ENCODE measurements at places on chromosomes 1 and 21.

DNA sequence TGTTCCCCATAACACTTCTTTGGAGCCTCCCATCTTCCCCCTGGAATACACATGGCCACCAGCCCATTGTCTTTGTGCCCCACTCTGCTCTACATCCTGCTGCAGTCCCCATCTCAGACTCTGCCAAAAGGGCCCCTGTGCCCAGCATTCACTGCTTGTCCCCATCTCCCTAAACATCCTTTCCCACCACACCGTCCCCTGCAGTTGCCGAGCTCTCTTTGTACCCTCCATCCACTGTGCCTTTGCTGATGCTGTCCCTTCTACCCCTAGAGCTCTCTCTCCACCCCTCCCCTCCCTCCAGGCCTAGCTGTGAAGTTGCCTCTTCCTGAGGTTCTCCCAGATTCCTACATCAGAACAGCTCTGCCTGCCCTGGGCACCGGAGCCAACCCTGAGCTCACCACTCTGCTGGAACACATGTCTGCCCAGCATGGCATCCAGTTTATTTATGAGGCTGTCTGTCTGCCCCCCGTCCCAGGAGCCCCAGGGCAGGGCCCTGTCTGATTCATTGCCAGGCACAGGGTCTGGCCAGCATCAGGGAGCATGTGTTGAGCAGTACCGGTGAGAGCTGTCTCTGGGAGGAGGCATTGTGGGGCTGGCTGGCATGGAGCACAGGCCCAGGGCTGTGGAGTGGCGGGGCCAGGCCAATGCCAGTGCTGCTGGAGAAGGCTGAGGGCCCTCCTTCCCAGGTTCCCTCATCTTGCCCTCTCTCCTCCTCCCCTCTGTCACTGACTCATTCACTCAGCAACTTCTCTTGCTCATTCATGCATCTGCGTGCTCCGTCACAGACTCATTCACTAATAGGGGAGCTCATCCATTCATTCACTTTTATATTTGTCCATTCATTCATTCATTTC, 28.8 kb downstream of the EDN2 start:
- DNase-seq, result no peak

DNA sequence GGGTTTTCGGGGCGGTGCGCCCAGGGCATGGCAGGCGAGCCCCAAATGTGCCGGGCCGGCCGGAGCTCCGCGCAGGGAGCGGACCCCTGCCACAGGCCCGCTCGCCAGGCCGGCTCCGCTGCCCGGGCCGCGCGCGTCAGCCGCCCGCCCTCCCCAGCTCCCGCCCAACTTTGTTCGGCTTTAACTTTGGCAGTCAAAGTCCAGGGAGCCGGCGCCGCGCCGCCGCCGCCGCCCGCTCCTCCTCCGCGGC, 488 bp downstream of the SLC35D1 start:
- DNase-seq, result peak; percentile 44

GRCh38 chr1:3883194-3883925, 16.7 kb downstream of the C1orf174 start:
- no peak for DNase-seq

DNA sequence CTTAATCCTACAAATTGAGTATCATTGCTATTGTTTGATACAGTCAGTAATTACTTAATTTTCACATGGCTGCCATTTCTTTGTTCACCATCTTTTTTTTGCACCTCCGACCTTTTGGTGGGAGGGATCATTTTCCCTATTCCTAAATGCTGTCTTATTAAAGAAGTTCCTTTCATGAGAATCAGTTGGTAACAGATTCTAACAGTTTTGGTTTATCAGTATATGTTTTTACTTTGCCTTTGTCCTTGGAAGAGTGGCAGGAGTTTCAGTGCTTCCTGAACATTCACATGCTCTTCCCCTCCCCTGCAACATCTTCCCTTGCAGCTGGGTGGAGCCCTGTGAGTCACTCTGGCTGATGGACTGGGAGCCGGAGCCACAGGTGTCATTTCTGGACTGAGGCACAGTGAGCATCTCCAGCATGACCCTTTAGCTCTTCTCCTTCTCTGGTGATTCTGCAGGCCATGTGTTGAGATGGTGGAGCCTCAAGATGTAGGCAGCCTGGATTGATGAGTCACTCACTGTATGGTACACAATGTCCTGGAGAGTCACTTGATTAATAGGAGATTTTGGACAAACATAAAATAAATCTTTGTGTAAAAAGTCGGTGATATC, 217.7 kb downstream of the URB2 start:
- peak; percentile 77 for DNase-seq

DNA sequence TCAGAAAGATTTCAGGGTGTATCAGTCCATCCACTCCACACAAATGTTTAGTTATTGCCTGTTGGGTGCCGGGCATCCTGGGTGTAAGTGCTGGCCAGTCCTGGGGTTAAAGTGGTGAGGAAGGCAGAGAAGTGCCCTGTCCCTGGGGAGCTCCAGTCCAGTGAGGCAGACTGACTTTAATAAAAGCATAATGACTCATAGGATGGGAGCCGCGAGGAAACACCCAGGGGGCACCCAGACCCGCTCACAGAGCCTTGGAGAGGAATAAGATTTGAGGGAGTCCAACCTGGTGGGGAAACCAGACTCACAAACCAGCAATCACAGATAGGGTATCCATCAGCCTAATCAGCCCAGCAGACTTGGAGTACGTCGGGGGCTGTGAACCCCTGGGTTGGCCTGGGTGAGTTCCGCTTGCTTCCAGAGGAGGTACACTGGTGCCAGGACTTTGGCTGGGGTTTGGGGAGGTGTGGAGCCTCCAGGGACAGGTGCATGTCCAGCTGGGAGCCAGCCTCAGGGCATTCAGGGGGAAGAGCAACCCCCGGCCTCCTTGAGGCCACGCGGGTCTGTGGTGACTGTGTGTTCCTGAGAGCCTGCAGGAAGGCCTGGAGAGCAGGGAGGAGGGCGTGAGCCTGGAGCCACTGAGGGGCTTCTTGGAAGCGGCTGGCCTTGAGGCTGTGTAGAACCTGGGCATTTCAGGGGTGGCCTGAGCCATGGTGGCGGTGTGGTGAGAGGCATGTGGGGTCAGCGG, 3.7 kb downstream of the PEAR1 start:
- no peak for DNase-seq

DNA sequence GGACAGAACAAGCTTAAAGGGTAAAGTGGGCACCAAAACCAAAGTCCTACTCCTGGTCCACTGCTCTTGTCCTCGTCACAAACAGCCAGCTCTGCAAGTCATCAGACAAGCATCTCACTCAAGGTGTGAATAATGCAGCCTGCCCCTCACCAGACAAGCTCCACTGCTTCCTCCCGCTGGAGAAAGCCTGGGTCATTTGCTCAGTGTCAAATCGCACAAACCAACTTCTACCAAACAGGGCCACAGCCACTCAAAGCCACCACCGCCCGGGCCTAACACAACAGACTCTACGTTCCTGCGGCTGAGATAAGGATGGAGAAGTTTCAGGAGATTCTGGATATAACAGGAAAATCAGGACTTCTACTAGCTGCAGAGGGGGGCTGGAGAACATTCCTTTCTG, 3.3 kb downstream of the SSBP3 start:
- DNase-seq, result no peak

DNA sequence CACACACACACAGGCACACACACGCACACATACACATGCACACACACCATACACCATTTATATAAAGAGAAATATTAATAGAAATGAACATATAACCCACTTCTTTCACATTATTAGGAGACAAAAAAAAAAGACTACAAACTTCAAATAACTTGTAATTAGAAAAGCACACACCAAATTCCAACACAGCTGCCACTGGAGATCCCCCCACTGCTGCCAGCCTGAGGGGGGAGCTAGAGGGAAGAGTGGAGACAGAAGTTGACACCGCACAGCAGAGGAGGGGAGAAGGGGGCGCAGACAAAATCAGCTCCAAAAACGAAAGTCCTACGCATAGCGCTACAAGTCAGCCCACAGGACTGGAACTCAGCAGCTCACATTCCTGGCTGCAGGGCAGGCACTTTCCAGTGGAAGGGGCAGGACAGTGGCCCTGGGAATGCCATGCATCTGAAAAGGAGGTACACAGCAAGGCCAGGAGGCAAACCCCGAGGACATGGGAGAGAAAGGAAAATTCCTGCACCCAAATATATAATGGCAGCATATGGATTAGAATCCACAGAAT, 36.5 kb downstream of the LGALS8 start:
- DNase-seq, result no peak

GRCh38 chr1:19009882-19010321, 53.4 kb upstream of the IFFO2 start:
- DNase-seq, result peak; percentile 74

DNA sequence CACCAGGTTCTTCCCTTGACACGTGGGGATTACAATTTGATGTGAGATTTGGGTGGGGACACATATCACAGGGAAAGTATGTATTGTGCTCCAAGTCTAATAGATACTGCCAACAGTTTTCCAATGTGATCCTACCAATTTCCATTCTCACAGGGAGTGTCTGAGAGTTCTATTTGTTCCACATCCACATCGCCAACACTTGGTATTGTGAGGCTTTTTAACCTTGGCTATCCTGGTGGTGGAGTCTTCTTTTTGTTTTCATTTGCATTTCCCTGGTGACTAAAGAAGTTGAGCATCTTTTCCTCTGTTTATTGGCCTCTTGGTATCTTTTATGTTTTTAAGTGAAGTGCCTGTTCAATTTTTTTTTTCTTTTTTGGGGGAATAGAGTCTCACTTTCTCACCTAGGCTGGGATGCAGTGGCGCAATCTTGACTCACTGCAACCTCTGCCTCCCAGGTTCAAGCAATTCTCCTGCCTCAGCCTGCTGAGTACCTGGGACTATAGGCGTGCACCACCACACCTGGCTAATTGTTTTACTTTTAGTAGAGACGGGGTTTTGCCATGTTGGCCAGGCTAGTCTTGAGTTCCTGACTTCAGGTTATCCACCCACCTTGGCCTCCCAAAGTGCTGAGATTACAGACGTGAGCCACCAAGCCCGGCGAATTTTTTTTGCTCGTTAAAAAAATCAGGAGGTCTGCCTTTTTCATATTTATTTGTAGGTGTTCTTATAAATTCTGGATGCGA, 15.9 kb upstream of the PADI1 start:
- no peak for DNase-seq

DNA sequence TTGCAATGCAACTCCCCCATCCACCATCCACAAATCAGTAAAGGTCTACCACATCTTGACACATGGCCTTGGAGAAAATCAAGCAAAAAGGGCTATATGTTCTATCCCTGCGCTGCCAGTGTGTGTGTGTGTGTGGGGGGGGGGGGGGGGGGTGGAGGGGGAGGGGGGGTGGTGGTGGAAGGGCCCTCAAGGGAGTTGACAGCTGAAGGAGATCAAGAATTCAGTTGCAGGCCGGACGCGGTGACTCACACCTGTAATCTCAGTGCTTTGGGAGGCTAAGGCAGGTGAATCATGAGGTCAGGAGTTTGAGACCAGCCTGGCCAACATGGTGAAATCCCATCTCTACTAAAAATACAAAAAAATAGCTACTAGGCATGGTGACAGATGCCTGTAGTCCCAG, 37.6 kb upstream of the CLIC4 start:
- no peak for DNase-seq
